Activated naive CD4-positive, alpha-beta T cell treated with anti-CD3 and anti-CD28 coated beads, Interleukin-2, amount 10 ng/mL, durations not matched to agents 7 days and 5 days (primary cell): ENCODE measurements at places on chromosomes 5 and 9.

DNA sequence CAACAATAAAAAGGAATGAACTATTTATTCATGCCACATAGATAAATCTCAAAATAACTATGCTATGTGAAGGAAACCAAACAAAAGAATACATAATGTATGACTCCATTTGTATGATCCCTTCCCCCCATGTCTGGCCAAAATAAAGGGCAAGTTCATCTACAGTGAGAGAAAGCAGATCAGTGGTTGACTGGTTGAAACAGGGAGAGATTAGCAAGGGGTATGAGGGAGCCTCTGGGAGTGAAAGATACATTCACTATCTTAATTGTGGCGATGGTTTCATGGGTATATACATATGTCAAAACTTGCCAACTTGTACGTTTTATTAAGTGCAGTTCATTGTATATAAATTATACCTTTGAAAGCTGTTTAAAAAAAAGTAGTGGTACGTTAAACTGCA lies 4.8 kb downstream of the PSMD5 start:
- no peak for DNase-seq

GRCh38 chr5:157735991-157736390 lies 4.8 kb downstream of the THG1L start:
- DNase-seq, result no peak

- DNase-seq, result no peak
Observed at GRCh38 chr5:6631441-6631840, 1.4 kb downstream of the NSUN2 start.

GRCh38 chr9:108441726-108442125 lies 414.1 kb downstream of the ACTL7B start:
- no peak for DNase-seq
